ENCODE measurements at places on chromosomes 1 and 21.

GRCh38 chr1:53412285-53413174, 46.7 kb upstream of the DMRTB1 start:
- no peak for DNase-seq

DNA sequence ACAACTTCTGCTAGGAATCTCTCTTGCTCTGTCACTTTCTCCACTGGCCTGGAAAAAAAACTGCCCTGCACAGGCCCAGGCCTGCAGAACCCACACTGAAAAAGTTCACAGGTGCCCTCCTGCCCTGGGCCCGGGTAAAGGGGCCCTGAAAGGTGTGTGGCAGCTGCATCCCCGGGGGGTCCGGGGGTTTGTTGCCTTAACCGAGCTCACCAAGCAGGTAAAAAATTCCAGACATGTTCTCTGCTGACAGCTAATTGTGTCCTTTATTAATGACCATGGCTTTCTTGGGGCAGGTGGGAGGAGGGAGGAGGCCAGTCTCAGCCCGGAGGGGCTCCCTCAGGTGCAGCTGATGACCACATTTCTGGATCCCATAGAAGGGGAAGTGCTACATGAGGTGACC, 122.9 kb downstream of the LACTBL1 start:
- no peak for DNase-seq

DNA sequence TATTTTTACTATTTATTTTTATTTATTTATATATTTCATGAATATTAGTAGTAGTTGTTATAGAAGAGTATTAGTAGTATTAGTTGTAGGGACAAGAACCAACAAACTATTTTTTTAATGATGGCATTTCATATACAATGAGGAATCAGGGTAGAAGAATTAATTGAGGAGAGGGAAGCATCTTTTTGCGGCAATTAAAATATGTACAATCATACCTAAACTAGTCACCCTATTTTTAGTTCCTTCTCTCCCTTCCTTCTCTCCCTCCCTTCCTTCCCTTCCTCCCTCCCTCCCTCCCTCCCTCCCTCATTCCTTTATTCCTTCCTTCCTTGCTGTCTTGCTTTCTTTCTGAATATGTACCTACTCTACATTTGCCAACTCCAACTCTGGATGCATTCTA, 189.8 kb downstream of the GRIK1 start:
- no peak for DNase-seq

DNA sequence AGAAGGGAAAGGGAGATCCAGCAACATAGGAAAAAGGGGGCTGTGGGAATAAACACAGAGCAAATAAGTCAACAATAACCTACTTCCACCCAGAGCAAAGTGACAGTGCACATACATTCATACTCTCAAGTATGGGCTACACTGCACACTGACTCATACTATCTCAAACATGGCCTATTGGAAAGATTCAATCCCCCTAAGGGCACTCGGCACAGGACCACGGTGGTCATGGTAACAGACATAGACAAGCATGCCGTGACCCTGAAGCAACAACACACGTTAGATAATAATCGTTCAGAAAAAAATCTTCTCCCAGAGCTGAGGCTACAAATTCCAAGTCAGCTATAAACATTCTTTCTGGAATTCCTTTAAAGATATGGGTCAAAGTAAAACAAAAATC, 16.8 kb upstream of the JAK1 start:
- peak; percentile 93 for DNase-seq

GRCh38 chr1:94228640-94229375, 8.6 kb downstream of the ARHGAP29 start:
- no peak for DNase-seq

DNA sequence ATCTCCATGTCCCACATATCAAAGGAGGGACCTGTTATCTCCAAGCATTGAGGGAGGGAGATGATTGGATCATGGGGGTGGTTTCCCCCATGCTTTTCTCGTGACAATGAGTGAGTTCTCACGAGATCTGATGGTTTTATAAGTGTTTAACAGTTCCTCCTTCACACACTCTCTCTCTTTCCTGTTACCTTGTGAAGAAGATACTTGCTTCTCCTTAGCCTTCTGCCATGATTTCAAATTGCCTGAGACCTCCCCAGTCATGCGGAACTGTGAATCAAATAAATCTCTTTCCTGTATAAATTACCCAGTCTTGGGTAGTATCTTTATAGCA, 91.6 kb downstream of the DDAH1 start:
- DNase-seq = no peak

- DNase-seq = no peak
Measured at GRCh38 chr1:20061866-20062265, 8.1 kb upstream of the PLA2G5 start.

DNA sequence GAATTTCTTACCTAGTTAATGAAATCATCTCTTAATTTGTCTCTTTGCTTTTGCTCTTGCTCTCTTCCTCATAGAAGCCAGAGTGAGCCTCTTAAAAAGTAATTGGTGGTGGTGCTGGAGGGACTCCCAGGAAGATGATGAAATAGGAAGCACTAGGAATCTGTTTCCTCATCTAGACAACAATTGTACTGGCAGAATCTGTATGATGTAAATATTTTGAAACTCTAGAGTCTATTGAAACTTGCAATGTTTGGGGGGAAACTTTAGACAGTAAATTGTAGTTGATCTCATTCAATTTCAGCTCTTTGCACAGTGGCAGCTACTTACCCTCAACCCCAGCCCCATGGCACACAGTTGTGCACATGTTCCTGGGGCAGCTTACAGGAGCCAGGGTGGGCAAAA, 10.6 kb downstream of the RGSL1 start:
- no peak for DNase-seq

DNA sequence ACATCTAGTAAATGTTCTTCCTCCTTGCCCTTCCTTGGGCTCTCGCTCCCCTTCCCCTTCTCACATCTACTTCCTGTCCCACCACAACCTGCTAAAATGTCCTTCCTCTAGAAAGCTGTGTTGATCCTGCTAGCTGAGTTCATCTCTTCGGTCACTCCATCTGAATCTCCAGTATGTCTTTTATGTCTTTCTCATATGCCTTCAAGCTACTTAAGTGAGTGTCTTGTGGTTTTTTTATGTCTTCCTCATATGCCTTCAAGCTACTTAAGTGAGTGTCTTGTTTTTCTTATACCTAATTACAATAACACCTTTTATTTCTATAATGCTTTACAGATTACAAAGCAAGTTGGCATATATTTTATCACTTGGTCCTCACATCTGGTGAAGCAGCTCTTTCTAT, 33.9 kb downstream of the CSF1 start:
- peak; percentile 58 for DNase-seq

Measured in HFFc6 (cell line).